NCI-H1694 (cell line): ENCODE measurements at places on chromosomes 1 and 21.

GRCh38 chr1:106289265-106289928 lies 767.1 kb upstream of the PRMT6 start:
- DNase-seq, result no peak

- no peak for DNase-seq
These were observed 321.4 kb downstream of the MATN1 start for GRCh38 chr1:30402031-30402430.

- DNase-seq, result no peak
These were observed 49.1 kb downstream of the DMAP1 start for GRCh38 chr1:44262414-44262813.

- no peak for DNase-seq
These were observed 4.9 kb downstream of the TRIM46 start for GRCh38 chr1:155178441-155179111.

- DNase-seq, result no peak
These were observed 55.6 kb downstream of the FBXO42 start for GRCh38 chr1:16296643-16297042.

- DNase-seq, result no peak
These were observed 132.0 kb downstream of the SYF2 start for GRCh38 chr1:25100151-25100833.

DNA sequence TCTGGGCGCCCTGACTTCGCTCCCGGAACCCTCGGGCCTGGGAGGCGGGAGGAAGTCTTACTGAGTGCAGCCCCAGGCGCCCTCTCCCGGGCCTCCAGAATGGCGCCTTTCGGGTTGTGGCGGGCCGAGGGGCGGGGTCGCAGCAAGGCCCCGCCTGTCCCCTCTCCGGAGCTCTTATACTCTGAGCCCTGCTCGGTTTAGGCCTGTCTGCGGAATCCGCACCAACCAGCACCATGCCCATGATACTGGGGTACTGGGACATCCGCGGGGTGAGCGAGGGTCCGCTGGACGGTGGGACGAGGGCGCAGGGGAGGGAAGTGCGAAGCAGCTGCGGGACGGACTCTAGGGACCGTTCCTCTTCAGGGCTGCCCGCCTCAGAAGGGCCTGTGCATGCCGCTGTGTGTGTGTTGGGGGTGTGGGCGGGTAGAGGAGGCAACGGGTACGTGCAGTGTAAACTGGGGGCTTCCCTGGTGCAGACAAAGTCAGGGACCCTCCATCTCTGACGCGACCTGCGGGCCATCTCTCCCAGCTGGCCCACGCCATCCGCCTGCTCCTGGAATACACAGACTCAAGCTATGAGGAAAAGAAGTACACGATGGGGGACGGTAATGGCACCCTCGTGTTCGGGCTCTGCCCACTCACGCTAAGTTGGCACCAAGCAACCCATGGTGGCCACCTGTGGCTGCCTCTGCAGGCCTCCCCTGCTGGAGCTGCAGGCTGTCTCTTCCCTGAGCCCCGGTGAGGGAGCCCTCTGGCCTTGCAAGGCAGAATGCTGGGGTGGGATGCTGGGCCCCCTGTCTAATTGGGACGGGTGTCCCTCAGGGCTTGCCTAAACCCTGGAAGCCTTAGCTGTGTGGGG lies at the start of gene GSTM1:
GSTM1 (plus strand) TSS at position 177 of the 859 bp plus-strand sequence; CDS start at position 234, 57 bp downstream.
- no peak for DNase-seq

DNA sequence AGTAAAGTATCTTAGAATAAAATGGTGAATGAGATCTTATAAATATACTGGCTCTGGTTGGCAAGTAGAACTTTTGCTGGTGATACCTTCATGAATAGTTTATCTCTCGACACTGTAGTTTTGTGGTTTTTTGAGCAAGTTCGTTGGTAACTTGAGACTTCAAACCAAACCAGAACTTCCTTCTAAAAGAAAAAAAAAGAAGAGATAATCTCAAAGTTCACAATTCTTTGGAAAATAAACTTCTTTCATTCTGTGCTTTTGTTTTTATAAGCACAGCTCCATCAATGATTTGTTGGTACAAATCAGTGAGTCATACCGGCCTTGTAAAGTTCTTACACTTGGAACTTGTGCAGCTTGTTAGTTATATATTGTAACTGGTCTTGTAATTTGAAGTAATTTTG lies 2.3 kb downstream of the HIPK1 start:
- DNase-seq, result no peak

DNA sequence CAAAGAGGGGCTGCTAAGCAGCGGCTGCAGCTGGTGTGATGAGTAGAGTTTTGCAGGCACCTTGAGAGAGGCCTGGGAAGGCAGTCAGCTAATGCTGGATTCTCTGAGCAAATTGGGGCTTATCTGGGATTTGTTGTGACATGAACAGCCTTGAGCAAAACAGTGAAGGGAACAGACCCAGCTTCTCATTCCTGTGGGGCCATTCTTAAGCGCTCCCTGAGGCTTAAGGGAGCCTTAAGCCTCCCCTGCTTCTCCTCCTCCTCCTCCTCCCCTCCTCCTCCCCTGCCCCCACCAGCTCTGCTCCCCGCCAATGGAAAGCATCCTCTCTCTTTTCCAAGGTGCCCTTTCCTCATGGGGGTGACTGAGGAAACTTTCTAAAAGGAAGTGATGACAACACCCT lies 21.3 kb downstream of the HMGCS2 start:
- DNase-seq, result no peak

DNA sequence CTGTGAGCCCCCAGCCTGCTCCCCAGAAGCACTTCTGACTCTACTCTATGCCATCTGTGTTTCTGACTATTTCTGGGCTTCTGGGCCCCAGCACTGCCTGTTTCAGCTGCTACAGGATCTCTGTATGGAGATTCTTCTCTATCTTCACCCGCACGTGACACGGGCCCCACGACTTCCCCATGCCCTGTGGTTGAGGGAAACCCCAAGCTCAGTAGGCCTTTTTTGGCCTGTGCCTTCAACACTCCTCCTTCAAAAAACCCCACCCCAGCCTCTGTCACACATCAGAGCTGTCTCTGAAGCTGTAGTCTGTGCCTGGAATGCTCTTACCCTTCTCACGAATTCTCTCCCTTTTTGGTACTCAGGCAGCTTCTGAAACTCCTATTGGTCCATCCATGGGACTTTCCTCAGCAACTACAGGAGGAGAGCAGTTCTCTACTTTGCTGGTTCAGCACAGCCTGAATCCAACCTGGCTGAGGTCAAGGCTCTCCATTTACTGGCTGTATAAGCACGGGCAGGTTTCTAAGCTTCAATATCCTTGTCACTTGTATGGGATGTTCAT lies 2.0 kb upstream of the NID1 start:
- no peak for DNase-seq
